ENCODE measurements at places on chromosomes 1 and 21.

GRCh38 chr1:145784409-145784808 is 39.5 kb downstream of the RNF115 start:
- DNase-seq = no peak

DNA sequence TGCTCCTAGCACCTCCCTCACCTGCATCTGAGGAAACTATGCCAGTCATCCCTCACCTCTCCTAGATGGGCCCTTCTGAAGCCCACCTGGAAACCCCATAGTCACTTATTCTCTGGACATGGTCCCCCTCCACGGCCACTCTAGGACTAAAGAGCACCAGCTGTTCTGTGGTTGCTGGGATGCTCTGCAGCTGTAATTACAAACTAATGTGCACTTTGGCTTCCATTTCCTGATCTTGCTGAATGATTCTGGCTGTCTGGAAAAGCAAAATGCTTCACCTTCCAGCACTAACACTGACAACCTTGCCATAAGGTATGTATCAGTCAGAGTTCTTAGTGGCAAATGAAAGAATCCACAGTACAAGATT is 48.7 kb upstream of the PSEN2 start:
- no peak for DNase-seq

GRCh38 chr1:154726896-154727753 is 119.1 kb upstream of the ADAR start:
- no peak for DNase-seq

GRCh38 chr1:37400466-37401225 is 73.7 kb upstream of the ZC3H12A start:
- no peak for DNase-seq

DNA sequence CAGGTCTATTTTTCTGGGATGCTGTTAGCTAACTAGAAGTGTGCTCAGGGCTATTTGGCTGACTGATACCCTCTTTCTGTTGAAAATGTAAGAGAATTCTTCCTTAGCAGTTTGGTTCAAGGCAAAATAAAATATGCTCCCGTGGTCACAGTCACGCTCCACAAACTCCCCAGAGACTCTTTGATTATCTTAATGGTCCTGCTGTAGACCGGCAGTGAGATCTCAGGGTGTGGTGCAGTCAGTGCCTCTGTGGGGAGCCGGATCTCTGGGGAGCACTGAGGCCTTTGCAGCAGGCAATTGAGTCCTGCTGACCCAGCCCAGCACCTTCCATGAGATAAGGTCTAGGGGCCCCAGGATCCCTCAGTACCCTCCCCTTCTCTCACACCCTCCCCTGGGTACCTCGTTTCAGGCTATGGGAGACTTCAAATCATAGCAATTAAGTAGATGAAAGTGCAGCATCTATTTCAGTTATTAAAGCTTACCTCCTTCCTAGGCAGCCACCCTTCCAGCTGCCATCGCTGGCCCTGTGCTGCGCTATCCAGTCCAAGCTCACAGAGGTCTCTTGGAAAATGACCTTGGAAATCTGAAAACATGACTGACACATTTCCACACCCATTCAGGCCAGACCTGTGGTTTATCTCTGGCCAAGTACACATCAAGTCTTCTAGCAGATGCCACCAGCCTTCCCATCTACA is 98.1 kb downstream of the SEC16B start:
- no peak for DNase-seq

DNA sequence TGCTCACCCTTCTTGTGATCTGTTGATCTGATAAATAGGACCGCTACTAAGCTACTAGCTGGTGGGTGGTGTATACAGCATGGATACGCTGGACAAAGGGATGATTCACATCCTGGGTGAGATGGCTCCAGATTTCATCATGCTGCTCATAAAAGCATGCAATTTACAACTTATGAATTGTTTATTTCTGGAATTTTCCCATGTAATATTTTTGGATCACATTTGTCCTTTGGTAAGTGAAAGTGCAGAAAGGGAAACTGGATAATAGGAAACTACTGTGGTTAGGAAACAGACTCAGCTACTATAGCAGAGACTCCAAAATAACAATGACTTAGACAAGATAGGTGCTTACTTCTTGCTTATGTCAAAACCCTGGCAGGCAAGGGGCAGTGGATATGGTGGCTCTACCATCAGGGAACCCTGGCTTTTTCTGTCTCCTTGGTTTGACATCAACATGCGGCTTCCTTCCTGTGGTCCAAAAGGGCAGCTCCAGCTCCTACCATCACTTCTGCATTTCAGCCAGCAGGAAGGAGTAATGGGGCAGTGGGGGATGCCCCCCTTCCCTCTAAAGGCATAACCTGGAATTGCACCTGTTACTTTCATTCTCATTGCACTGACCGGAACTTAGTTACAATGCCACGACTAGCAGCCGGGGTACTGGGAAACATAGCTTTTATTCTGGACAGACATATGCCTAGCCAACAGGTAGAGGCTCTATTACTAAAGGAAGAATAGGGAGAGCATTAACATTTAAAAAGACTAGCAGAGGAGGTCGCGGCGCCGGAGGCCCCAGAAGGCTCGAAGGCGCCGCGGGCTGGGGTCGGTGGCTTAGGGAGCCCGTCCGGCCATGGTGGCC is 13.8 kb upstream of the AK2 start:
- DNase-seq = no peak

GRCh38 chr1:217274927-217275654 is 355.8 kb downstream of the GPATCH2 start:
- no peak for DNase-seq

Data from D721Med (cell line).